Stimulated activated CD4-positive, alpha-beta T cell treated with anti-CD3 and anti-CD28 coated beads, TNF-alpha, amount 100 ng/mL, for 48 hours (primary cell): ENCODE measurements at places on chromosomes 2 and 18.

GRCh38 chr2:15814403-15814802 lies 125.9 kb upstream of the MYCN start:
- DNase-seq: no peak

GRCh38 chr2:239880396-239880795 lies 144.7 kb downstream of the NDUFA10 start:
- no peak for DNase-seq

DNA sequence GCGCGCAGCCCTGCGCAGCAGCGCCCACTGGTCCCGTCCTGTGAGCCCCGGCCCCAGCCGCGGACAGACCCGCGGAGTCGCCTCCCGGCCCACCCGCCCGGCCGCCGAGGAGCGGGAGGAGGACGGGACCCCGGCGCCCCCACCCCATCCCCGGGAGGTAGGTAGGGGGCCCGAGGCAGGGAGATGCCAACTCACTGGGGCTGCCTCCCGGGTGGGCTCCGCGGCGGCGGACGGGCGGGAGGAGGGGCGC lies 160 bp downstream of the SPTBN1 start:
- DNase-seq: no peak

- no peak for DNase-seq
Observed at GRCh38 chr18:79924814-79925731, 26.4 kb downstream of the SLC66A2 start.

GRCh38 chr2:37648331-37649011 lies 23.0 kb downstream of the CDC42EP3 start:
- DNase-seq: no peak

DNA sequence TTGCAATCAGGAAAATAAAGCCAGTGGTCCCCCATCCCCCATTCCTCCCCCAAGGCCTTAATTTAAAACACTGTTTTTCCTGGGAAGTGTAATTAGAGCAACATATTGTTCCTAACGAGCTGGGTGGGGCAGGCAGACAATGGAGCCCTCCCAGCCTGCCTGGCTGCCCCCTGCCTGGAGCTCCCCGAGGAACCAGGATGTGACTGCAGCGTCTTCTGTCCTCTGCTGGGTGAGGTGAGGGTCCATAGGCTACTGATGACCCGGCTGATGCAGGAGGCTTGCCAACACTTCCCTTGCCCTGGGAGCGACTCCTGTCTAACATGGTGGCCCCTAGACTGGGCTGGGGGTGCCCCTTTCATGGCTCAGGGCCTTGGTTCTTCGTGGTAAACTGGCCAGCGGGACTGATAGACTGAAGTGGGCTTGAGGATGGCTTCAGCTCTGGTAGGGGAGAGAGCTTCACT lies 152.4 kb downstream of the DYSF start:
- no peak for DNase-seq

DNA sequence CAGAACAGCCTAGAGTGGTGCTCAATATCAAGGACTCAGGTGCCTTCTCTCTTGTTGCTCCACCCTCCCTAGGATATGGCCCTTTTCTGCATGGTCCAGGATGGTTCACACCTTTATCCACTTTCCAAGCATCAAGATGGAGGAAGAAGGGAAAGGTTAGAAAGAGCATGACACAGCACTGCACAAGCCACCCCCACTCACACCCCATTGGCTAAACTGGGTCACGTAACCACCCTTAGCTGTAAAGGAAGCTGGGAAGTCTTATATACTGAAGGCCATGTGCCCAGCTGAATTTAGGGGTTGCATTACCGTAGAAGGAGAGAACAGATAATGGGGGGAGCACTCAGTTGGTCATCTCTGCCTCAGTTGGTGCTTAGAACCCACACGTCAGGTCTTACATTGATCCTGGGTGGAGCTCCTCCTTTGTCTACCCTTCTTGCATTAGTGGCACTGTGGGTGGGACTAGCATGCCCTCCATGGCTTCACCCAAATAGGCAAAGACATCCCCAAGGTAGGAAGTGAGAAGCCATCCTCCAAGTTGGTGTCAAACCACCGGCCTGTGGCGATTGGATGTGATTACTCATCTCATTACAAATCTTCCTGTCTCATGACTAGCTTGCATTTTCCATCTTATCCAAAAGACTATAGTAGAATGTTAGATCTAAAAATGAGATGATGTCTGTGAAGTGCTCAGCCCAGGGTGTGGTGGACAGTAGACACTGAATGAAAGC lies 248.5 kb downstream of the HAUS1 start:
- DNase-seq: no peak

DNA sequence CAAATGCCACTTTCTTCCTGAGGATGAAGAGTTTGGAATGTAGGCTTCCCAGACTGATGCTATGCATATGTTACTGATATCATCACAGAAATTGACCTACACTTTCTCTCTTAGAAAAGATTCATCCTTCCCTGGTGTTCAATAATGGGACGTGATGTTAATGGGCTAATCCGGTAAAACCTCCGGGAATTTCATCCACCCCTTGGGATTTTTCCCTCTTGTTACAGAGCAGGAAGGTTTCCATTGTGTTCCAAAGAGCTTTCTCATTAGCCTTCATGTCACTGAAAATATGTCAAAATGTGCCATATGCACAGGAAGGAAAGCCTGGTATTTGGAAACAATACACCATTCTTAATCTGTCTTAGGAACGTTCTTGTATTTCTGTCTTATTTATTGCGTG lies 20.7 kb downstream of the ALPK2 start:
- DNase-seq: no peak
